ENCODE measurements at places on chromosomes 12 and 14.

- no peak for DNase-seq
Measured at GRCh38 chr14:96162265-96162664, 42.4 kb upstream of the BDKRB2 start.

- DNase-seq: no peak
Measured at GRCh38 chr12:80356097-80356496, 87.9 kb upstream of the PTPRQ start.

- DNase-seq: peak; percentile 32
Measured at GRCh38 chr12:55707841-55708694, at the start of gene ITGA7. Gene ITGA7, minus strand, starts transcription at chr12:55707904. Its CDS starts 222 bp downstream, at chr12:55707682.

DNA sequence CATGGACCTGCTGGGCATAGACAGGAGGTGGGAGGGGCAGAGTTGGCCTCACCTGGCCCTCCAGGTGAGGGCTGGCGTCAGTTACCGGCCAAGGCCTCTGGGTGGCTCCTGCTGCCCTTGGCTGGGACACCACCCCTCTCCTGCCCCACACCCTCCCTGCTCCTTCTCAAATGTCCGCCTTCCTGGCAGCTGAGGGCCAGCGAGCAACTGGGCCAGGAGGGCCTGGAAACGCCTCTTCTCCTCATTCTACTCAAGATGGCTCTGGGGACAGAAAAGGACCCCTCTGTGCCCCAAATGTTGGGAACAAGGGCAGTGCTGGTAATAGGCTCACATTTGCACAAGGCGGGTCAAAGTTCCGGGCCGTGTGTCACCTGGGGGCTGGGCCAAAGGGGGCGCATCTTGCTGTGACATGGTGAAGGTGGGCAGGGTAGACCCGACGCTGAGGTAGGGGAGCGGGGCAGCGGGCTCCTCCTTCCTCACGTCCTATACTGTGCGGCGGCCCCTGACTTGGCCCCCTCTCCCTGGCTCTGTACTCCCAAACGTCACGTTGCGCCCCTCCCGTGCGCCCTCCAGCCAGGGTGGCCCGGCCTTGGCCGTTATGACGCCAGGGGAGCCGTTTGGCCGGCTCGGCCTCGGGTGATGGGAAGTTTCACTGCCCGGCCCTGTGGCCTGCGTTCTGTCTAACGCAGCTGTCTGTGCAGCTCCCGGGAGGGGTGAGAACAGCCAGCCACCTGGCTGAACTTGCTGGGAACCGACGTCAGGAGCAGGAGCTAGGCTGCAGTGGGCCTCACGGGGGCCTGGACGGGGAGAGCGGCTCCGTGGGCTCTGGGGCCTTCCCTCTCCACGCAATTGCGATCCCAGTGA, 18.0 kb upstream of the DLK1 start:
- no peak for DNase-seq

GRCh38 chr12:13537623-13538022, 341.1 kb downstream of the EMP1 start:
- no peak for DNase-seq

DNA sequence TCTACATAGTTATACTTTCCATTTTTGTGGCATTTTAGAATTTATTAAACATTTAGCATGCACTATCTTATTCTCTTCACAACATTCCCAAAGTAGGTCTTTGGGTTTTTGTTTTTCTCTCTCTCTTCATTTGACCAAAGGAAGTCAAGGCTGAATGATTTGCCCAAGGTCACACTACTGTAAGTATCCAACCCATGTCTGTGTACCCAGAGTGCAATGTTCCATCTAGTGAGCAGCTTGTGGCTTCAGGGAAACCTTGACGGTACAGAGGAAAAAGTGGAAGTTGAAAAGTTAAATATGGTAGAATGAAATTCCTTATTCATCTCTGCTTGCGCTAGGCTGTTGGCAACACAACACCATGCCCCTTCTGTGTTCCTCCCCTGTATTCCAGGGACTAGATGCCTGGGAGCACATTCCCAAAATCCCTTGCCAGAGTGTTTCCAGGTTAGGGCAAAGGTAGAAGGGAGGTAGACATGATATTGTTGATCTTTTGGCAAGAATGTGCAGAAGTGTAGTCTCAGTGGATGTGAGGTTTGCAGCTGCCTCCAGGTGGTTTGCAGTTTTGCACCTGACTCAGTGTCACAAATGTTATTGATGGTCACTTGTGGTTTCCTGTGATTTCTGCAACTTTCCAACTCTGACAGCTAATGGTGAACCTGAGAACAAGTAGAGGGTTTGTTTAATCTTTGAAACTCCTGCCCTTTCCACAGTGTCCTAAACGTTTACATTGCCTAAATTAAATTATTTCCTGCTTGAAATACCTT, 196.7 kb downstream of the RMST start:
- DNase-seq: no peak

DNA sequence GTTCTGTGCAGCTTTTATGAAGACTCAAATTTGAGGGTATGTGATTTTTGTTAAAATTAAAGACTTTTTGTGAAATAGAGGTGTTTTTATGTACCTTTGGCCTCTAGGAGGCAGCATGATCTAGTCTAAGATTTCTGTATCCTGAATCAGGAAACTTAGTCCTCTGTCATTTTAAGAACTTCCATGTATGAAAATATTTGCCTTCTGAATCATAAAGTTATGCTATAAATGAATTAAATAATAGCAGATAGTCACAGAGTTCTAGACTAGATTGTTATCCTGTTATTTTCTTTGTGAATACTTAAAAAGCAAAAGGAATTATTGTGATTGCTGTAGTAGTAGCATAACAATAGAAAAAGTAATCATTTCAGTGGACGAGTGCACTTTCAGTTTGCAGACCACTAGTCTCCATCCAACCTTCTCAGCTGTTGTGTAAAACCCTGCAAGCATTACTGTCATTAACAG, 56.3 kb downstream of the FGD4 start:
- DNase-seq: no peak

Measured in activated T-helper 1 cell treated with anti-CD3 and anti-CD28 coated beads, Interleukin-2, amount 50 U/mL, for 16 hours (primary cell).